Stimulated activated CD4-positive, alpha-beta T cell treated with anti-CD3 and anti-CD28 coated beads, Interleukin-1b, Interleukin-23, amount 100 ng/mL, for 1 hour (primary cell): ENCODE measurements at places on chromosomes 2 and 18.

DNA sequence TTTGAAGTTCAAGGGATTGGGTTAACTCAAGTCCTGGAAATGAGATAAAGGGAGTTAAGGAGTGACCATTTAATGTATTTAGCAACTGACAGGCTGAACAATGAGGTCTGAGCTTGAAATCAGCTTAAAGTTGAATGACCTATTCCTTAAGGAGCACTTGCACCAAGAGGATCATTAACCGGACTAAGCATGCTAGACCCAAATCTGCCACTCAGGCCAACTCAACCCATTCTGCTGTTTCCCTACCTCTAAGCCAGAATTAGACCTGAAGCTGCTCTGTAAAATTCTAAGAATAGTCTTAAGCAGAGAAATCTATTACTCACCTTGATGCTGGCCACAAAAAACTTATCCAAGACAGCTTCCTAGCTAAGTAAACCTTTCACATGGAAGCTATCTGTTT is 59.8 kb downstream of the SPRED2 start:
- no peak for DNase-seq

GRCh38 chr2:120794716-120795115 is 59.0 kb downstream of the GLI2 start:
- no peak for DNase-seq

DNA sequence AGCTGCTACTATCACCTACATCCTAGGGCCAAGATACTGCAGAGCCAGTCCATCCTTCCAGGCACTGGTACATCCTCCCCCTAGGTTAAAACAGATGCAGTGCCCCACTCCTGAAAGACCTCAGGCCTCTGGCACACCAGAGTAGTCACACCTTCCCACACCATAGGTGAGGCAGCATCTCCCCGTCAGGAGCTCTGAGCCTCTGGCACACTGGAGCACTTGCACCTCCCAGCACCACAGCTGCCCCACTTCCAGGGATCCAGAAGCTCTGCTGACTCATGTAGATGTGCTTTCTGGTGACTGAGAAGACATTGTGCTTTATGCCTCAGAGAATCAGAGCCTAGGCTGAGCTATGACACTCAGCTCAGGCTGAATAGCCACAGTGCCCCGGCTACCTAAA is 138.4 kb upstream of the COL3A1 start:
- no peak for DNase-seq

DNA sequence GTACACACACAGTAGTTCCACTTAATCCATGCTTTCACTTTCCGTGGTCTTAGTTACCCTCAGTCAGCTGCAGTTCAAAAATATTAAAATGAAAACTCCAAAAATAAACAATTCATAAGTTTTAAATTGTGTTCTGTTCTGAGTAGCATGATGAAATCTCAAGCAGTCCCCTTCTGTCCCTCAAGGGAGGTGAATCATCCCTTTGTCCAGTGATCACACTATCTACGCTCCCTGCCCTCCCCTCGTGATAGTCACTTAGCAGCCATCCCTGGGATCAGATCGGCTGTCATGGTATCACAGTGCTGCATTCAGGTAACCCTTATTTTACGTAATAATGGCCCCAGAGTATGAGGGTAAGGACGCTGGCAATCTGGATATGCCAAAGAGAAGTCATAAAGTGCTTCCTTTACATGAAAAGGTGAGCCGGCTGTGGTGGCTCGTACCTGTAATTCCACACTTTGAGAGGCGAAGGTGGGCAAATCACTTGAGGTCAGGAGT is 5.8 kb upstream of the RTN4 start:
- DNase-seq: no peak

DNA sequence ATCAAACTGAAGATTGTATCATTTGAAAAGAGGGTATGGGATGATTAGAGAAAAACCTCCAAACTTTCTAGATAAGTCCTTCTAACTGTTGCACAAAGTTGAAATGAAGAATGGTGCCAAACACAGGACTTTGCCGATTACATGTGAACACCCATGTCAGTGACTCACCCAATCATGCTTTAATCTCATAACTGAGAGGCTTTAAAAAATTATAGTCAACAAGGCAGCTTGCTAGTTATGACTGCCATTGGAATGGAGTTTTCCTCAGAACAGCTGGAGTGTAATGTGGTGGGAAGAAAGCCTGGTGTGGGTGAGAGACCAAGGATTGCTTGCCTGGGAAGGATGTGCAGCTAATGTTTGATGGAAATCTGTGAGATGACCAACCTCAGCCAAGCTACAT is 98.2 kb upstream of the ALPP start:
- no peak for DNase-seq
